ENCODE measurements at places on chromosomes 5 and 9. TPM values are rescaled to one million over a fixed set of nuclear protein-coding genes. Genes with fewer than 3 reads are reported as not detected.

Gene TNFSF15
- total RNA-seq: not detected

Gene GPSM1
- 24.2 TPM for total RNA-seq

Gene GFI1B
- total RNA-seq: not detected

Gene ELP1
- total RNA-seq: 14.4 TPM

Gene CDH10
- total RNA-seq: not detected

Gene GAS1
- total RNA-seq: 198 TPM

Gene CCDC192
- total RNA-seq: not detected

Gene RIGI
- 4.9 TPM for total RNA-seq

Gene RNF208
- not detected for total RNA-seq

Gene TLX3
- total RNA-seq: not detected

Gene RASEF
- not detected for total RNA-seq

Gene PTGS1
- total RNA-seq: 135 TPM

Gene AGGF1
- total RNA-seq: 21.4 TPM

All from cardiac ventricle fibroblast (primary cell).